ENCODE measurements at places on chromosomes 16 and 17.

- no peak overlapping the region for H3K27ac ChIP-seq
- no peaks in the 10 kb centered on the region for H3K4me1 ChIP-seq
- no peaks in the 10 kb centered on the region for H3K36me3 ChIP-seq
- DNase-seq, result no peak
- H3K27me3 ChIP-seq, result no peaks in the 10 kb centered on the region
These were observed 9.2 kb upstream of the CCL13 start for GRCh38 chr17:34347063-34347462.

- H3K4me3 ChIP-seq, result no peak overlapping the region
- H3K27me3 ChIP-seq, result no peaks in the 10 kb centered on the region
- no peaks in the 10 kb centered on the region for H3K36me3 ChIP-seq
- no peak for DNase-seq
- H3K4me1 ChIP-seq, result no peaks in the 10 kb centered on the region
These were observed 172.2 kb downstream of the ANKFN1 start for GRCh38 chr17:56325313-56326000.

DNA sequence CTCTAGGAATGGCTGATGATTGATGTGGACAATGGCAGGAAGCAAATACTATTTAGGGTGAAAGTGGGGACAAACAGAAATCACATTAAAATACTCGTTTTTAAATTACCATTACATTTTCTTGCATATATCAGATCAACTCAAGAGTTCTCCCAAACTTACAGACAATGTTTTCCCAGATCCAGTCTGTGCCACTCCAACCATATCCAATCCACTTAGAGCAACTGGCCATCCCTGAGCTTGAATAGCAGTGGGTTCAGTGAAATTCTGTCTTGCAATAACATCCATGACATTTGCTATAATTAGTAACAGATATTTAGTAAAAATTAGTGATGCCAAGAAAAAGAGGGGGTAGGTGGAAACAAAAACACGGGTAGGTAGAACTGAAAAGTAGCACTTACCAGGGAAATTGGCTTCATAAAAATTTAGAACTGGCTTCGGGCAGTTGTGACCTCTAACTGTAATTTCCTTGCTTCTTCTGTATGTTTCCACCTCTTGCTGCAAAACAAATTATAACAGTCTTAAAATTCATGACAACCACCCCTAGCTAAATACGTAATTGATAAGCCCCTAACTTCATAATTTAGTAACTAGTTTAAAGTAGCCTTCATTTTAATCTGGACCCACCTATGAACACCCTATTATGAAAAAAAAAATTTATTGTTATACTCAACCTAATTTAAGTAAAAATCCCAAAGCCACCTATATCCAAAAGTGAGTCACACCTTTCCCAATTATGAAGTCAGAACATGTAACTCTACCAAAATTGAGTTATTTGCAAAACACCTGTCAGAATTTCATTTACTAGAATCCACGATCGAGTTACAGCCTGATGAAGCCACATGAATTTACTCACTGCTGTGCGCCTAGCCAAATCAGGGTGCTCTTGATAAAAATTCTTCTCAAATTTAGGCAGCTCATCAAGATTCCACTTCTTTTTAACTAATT is 2.0 kb downstream of the DDX5 start:
- H3K27me3 ChIP-seq, result no peaks in the 10 kb centered on the region
- H3K4me3 ChIP-seq, result peak overlapping the region; percentile 96
- peaks cover 39% of the 10 kb centered on the region for H3K36me3 ChIP-seq
- peaks cover 19% of the 10 kb centered on the region for H3K4me1 ChIP-seq
- peak overlapping the region; percentile 99 for H3K27ac ChIP-seq

DNA sequence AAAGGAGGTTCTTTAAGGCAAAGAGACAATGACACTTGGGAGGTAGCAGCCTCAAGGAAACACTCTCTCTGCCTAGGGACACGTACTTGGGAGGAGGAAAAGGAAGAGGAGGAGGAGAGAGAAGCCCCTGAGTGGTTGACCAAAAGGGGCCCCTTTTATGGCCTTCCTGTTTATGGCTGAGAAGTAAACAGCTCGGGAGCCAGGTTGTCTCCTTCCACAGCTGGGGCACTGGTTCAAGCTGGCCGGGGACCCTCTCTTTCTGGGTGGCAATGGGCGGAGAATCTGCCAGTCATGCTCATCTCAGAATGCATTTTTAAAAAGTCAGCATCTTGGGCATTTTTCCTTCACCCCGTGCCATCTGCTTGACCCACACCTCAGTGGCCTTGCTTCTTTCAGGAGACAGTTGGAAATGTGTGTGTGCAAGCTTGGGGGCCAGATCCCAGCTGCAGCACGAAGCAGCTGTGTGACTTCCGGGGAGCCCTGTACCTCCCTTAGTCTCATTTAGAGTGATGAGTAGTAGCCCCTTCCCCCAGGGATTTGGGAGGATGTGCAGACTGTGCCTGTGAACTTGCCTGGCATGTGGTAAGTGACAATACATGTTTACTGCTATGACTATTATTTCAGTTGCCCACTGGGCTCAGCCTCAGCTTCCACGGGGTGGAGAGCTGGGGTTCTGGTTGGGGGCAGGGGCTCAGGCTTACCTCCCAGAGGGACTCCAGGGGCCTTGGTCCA is 33.8 kb upstream of the SALL1 start:
- no peak for DNase-seq
- no peaks in the 10 kb centered on the region for H3K36me3 ChIP-seq
- H3K4me3 ChIP-seq, result no peak overlapping the region
- H3K4me1 ChIP-seq, result no peaks in the 10 kb centered on the region
- peaks cover 2% of the 10 kb centered on the region for H3K27me3 ChIP-seq
- no peak overlapping the region for H3K27ac ChIP-seq

DNA sequence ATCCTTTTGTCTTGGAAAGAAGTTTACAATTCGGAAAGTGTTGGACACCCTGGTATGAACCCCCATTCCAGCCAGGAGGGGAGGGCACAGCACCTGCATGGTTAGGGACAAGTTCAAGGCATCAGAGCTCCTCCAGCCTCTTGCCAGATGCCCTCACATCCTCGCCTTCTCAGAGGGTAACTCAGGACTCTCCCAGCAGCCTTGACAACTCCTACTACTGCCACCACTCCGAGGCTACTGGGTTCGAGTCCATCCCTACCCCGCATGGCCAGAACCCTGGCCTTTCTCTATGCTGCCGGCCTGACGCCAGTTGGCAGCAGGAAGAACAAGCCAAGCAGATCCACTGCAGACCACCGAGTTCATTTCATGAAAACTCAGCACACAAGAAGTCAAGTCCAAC is 34.1 kb downstream of the AXIN2 start:
- H3K4me3 ChIP-seq, result no peak overlapping the region
- H3K27me3 ChIP-seq, result no peaks in the 10 kb centered on the region
- no peak for DNase-seq
- H3K4me1 ChIP-seq, result peaks cover 74% of the 10 kb centered on the region
- H3K27ac ChIP-seq, result no peak overlapping the region

DNA sequence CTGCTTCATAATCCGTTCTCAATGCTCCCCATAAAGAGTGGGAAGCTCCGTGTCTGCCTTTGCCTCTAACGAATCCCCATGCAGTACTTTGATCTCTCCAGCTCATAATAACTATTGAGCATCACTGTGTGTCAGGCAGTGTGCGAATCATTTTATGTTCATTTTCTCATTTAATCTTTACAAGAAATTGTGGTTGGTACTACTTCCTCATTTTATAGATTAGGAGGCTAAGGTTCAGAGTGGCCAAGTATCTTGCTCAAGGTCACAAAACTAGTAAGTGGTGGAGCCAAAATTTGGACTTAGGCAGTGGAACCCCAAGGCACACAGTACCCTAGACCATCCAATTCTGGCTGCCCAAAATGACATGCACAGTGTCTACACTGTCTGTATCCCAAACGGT is 44.8 kb downstream of the ABCC12 start:
- H3K4me1 ChIP-seq, result no peaks in the 10 kb centered on the region
- no peak overlapping the region for H3K4me3 ChIP-seq
- no peaks in the 10 kb centered on the region for H3K36me3 ChIP-seq
- no peaks in the 10 kb centered on the region for H3K27me3 ChIP-seq

GRCh38 chr16:75296606-75297005 is 45.2 kb upstream of the BCAR1 start:
- no peaks in the 10 kb centered on the region for H3K4me1 ChIP-seq
- DNase-seq, result no peak
- H3K27me3 ChIP-seq, result no peaks in the 10 kb centered on the region
- peaks cover 43% of the 10 kb centered on the region for H3K36me3 ChIP-seq

DNA sequence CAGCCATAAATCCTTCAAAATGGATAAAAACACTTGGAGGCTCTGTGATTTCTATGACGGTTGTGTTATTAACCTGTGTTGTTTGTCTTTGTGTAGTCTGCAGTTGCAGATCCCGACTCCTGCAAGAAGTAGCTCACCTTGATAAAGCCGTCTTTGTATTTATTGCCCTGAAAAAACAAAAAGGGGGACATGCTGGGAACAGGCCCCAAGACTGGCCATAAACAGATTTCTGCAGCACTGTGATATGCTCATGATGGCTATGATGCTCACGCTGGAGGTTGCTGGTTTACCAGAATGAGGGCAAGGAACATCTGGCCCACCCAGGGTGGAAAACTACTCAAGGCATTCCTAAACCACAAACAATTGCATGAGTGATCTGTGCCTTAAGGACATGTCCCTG is 71.0 kb downstream of the LGALS9 start:
- no peaks in the 10 kb centered on the region for H3K36me3 ChIP-seq
- DNase-seq, result no peak
- no peaks in the 10 kb centered on the region for H3K27me3 ChIP-seq
- no peak overlapping the region for H3K27ac ChIP-seq
- H3K4me1 ChIP-seq, result no peaks in the 10 kb centered on the region

All from thymus (tissue), 14 donors.